ENCODE measurements at places on chromosomes 12 and 14. TPM values are rescaled to one million over a fixed set of nuclear protein-coding genes. Genes with fewer than 3 reads are reported as not detected.

- H3K4me3 ChIP-seq, result no peak overlapping the region
- H3K27ac ChIP-seq, result no peak overlapping the region
- H3K27me3 ChIP-seq, result no peaks in the 10 kb centered on the region
- no peaks in the 10 kb centered on the region for H3K36me3 ChIP-seq
- H3K4me1 ChIP-seq, result no peaks in the 10 kb centered on the region
- no peak for DNase-seq
These were observed 2.8 kb upstream of the KRT75 start for GRCh38 chr12:52436828-52437474.

GRCh38 chr12:113936460-113936859 lies 29.7 kb downstream of the RBM19 start:
- H3K36me3 ChIP-seq, result 0 out of 2 replicates have a peak, but pooled peaks cover 10% of the 10 kb centered on the region
- no peaks in the 10 kb centered on the region for H3K4me1 ChIP-seq
- DNase-seq, result no peak
- no peak overlapping the region for H3K4me3 ChIP-seq
- H3K27me3 ChIP-seq, result no peaks in the 10 kb centered on the region
- H3K27ac ChIP-seq, result no peak overlapping the region

- no peaks in the 10 kb centered on the region for H3K27me3 ChIP-seq
- H3K4me3 ChIP-seq, result no peak overlapping the region
- DNase-seq, result no peak
- peak overlapping the region; percentile 97 for H3K27ac ChIP-seq
- H3K4me1 ChIP-seq, result peaks cover 99% of the 10 kb centered on the region
These were observed 52.9 kb downstream of the SETD3 start for GRCh38 chr14:99427632-99428300.

DNA sequence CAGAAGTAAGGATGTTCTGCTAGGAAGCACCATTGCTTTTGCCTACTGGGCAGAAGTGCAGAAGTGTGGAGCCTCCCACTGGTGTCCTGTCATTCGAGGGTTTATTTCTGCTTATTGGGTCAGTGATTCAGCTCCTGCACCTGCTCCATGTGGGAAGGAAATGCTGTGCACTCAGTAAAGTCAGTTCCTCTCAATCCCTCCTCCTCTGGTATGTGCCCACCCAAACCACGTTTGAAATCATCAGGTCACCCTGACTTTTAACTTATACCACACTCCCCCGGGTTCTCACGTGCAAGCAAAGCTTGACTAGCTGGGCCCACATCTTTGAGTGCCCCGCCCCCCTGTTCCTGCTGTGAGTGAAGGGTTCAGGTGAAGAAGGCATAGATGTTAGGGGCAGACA lies 223.7 kb downstream of the CHST11 start:
- H3K36me3 ChIP-seq, result no peaks in the 10 kb centered on the region
- peaks cover 7% of the 10 kb centered on the region for H3K4me1 ChIP-seq
- H3K27ac ChIP-seq, result no peak overlapping the region
- no peak for DNase-seq
- no peaks in the 10 kb centered on the region for H3K27me3 ChIP-seq

- no peaks in the 10 kb centered on the region for H3K27me3 ChIP-seq
- peaks cover 33% of the 10 kb centered on the region for H3K4me1 ChIP-seq
- H3K4me3 ChIP-seq, result peak overlapping the region; percentile 77
- H3K27ac ChIP-seq, result no peak overlapping the region
- peaks cover 6% of the 10 kb centered on the region for H3K36me3 ChIP-seq
- no peak for DNase-seq
These were observed 1.8 kb downstream of the APPL2 start for GRCh38 chr12:105234197-105234596.

DNA sequence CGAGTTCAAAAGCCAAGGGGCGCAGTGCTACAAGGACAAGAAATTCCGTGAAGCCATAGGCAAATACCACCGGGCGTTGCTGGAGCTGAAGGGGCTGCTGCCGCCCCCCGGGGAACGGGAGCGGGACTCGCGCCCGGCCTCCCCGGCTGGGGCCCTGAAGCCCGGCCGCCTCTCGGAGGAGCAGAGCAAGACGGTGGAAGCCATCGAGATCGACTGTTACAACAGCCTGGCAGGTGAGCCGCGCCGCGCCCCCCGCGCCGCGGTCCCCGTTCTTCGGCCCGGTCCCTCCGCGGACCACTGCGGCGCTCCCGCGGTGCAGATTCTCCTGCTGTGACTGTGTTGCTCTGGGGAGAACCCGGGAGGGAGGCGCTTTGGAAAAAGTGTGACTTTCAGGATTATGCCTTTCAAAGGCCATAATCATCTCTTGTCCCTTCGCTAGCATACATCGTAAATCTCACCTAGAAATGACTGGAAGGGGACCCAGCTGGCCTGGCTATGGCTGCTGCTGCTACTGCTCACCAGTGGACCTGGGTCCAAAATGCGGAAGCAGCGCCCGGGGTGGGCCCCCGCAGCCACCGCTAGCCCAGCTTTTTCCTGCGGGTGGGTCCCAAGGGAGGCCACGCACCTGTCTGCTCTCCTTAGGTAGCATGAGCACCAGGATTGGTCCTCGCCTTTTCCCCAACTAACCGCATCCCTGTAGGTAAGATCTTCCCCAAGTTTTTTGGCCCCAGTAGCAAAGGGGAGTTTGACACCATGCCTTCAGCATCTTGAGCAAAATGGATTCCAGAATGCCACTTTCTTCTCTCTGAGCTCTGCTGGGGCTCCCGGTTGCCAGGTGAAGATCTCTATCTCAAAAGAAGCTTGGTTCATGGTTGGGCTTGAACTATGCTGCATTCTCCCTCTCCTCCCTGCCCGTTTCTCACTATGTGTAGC lies 853 bp downstream of the TTC9 start:
- no peak overlapping the region for H3K27ac ChIP-seq
- H3K4me1 ChIP-seq, result peaks cover 27% of the 10 kb centered on the region
- no peaks in the 10 kb centered on the region for H3K36me3 ChIP-seq
- peaks cover 2% of the 10 kb centered on the region for H3K27me3 ChIP-seq
- peak; percentile 73 for DNase-seq
- H3K4me3 ChIP-seq, result peak overlapping the region; percentile 74

DNA sequence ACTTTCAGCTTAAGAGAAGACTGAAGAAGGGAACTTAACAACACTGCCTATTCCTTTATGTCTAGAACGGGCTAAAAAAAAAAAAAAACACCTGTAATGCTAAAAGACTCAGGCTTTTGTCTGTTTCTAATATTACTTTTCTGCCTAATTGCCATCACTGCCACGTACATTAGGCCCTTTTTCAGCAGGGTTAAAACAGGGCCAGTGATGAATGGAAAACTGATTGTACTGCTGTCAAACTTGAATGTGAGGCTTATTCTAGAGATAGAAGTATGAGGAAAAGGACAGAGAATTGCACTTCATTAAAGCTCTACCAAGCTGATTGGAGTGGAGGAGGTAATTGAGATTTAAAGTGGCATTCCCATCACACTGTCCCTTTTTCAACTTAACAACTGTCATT lies 535.8 kb downstream of the PRKD1 start:
- H3K4me3 ChIP-seq, result no peak overlapping the region
- H3K36me3 ChIP-seq, result no peaks in the 10 kb centered on the region
- H3K27me3 ChIP-seq, result no peaks in the 10 kb centered on the region
- no peak overlapping the region for H3K27ac ChIP-seq

- DNase-seq, result no peak
- H3K4me3 ChIP-seq, result peak overlapping the region; percentile 81
- H3K27ac ChIP-seq, result no peak overlapping the region
- H3K36me3 ChIP-seq, result peaks cover 30% of the 10 kb centered on the region
These were observed 1.2 kb downstream of the GPR135 start for GRCh38 chr14:59463787-59464485.

Gene CD4
- not detected for total RNA-seq

- H3K27me3 ChIP-seq, result no peaks in the 10 kb centered on the region
- no peak for DNase-seq
- no peak overlapping the region for H3K4me3 ChIP-seq
- H3K4me1 ChIP-seq, result peaks cover 5% of the 10 kb centered on the region
- no peak overlapping the region for H3K27ac ChIP-seq
- no peaks in the 10 kb centered on the region for H3K36me3 ChIP-seq
These were observed 131.4 kb downstream of the KLHL28 start for GRCh38 chr14:44830371-44830770.

DNA sequence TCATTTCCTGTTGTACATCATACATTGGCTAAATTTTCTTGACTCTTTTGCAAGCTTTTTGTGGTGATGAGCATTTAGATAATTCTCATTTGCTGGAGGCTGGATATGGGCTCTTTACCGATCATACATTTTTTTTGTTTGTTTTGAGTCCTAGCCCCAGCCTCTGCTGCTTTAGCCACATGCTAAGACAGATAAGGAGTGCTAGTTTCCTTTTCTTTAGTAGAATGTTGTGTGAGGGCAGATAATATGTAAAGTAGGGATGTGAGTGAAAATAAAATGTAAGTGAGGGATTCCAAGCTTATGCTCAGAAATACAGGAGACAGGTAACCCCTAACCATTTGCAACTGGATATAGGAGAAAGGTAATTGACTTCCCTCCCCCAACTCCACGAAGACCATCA lies 405.7 kb downstream of the TRHDE start:
- H3K27ac ChIP-seq, result no peak overlapping the region
- H3K4me1 ChIP-seq, result no peaks in the 10 kb centered on the region
- H3K36me3 ChIP-seq, result no peaks in the 10 kb centered on the region
- no peak for DNase-seq

- no peaks in the 10 kb centered on the region for H3K36me3 ChIP-seq
- H3K4me1 ChIP-seq, result no peaks in the 10 kb centered on the region
- H3K27ac ChIP-seq, result no peak overlapping the region
- DNase-seq, result no peak
- H3K27me3 ChIP-seq, result no peaks in the 10 kb centered on the region
- no peak overlapping the region for H3K4me3 ChIP-seq
These were observed 24.2 kb downstream of the CCDC92 start for GRCh38 chr12:123948401-123948795.

- H3K4me1 ChIP-seq, result no peaks in the 10 kb centered on the region
- H3K27me3 ChIP-seq, result no peaks in the 10 kb centered on the region
- H3K27ac ChIP-seq, result no peak overlapping the region
- H3K36me3 ChIP-seq, result no peaks in the 10 kb centered on the region
- no peak overlapping the region for H3K4me3 ChIP-seq
These were observed 28.7 kb upstream of the OR10P1 start for GRCh38 chr12:55607821-55608594.

- H3K36me3 ChIP-seq, result no peaks in the 10 kb centered on the region
- peak; percentile 66 for DNase-seq
- H3K27me3 ChIP-seq, result no peaks in the 10 kb centered on the region
- H3K4me1 ChIP-seq, result peaks cover 50% of the 10 kb centered on the region
These were observed 14.9 kb upstream of the IRF2BPL start for GRCh38 chr14:77043177-77043983.

All from Karpas-422 (cell line).